Activated CD8-positive, alpha-beta memory T cell treated with anti-CD3 and anti-CD28 coated beads for 4 hours (primary cell): ENCODE measurements at places on chromosomes 2 and 18.

DNA sequence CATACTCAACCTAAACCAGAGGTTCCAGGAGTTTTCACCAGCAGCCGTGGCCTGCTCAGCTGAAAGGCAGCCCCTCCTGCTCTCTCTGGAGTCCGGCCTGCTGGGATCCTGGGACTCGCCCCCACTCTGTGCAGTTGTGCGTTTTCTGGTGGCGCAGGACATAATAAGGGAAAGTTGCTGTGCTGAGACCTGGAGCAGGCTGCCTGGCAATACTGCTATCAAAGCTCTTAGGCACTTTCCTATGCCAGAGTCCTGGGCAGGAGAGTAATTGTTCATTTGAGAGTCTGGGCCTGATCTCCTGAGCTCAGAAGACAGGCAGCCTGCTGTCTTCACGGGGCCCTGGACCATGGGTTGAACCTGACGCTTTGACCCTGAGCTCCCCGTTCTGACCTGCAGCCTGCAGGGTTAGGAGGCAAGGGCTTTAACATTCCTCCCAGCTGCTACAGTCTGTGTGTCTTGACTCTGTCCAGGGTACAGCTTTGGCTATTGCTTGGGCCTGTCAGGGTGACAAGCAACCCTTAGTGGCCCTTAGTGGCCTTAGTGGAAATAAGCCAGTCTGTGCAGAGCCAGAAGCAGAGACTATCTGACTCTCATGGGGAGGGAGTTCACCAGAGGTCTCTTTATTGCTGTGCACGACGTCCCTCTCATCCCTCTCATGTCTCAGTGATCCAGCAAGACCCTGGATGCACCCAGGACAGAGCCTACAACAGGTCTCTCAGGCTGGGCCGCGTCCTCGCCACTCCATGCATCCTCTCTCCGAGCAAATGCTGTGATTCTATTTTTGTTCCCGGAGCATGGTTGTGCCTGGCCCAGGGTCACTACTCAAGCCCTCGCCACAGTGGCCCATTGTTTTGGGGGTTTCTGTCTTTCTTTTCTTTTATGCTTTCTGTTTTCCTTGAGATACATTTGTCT lies 60.6 kb downstream of the ACKR3 start:
- no peak for DNase-seq

- DNase-seq, result no peak
Measured at GRCh38 chr2:157194097-157194688, 63.3 kb upstream of the GALNT5 start.

DNA sequence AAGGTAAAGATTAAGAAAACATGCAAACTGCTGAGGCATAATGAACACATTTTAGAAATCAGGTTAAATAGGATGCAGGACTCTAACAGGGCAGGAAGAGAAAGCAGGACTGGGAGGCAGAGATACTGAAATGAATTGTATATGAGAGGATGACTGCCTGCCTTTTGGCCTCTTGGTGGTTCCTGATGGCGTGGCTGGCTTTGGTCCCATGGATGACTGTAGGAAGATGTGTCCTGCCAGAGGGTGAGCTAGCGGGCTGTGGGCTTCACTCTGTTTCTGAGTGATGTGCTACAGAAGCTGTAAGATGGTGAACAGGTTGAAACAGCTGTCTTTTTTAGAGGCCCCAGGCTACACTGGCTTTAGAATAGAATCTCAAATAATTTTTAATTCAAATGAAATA lies 517.0 kb downstream of the SLC4A3 start:
- no peak for DNase-seq

- no peak for DNase-seq
Measured at GRCh38 chr2:211723398-211723797, 815.2 kb downstream of the ERBB4 start.
